NCI-H1436 treated with DMSO at 0.1 percent for 48 hours (cell line): ENCODE measurements at places on chromosomes 2 and 18.

DNA sequence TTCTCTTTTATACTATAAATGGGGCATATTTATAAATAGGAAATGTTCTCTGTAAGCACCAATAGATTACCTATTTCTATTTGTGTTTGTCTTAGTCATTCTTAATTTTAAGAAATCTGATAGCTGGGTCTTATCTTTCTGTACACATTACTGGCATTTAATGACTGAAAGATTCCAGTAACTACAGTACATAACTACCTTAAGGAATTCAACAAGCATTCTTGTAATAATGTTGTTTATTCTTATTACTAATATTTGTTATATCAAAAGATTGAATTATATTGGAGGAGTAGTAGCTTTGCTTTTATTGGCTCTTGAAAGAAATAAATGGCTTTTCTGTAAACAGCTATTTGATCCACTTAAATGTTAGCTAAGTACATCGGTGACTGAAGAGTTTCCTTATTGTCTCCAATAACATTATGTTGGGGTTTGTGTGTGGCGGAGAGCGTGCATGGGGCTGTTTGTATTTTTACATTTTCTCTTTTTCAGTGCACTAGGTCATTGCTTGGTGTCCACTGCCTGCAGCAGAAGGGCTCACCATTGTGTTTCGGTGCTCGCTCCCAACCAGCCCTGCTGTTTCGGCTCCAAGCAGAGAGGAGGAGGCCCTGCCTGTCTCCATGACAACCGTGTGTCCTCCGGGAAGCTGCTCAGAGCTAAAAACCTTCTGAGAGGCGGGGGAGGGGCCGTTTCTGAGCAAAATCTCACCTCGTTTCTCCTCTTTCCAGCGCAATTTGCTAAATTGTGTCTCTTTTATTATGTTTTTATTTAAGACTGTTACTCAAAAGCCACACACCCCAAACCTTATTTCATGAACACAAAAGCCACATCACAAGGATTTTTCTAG lies 112.5 kb upstream of the SLC38A11 start:
- peak; percentile 79 for DNase-seq

GRCh38 chr2:10433947-10434885 lies 13.9 kb downstream of the ODC1 start:
- no peak for DNase-seq

DNA sequence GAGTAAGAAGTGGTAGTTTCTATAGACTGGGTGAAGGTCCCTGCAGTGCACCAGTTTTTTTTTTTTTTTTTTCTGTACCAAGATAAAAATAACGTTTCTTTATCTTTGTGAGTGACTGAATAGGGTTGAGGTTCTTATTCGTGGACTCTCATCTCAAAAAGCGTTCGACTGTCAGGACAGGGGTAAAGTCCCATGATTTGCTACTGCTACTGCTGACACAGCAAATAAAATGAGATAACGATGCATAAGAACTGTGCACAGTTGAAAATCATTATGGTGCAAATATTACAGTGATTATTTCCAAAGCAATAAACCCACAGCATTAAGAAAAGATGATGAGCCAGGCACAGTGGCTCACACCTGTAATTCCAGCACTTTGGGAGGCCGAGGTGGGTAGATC lies 482.0 kb upstream of the CHST9 start:
- DNase-seq: no peak

GRCh38 chr18:51134721-51135120 lies 62.8 kb downstream of the MEX3C start:
- no peak for DNase-seq

DNA sequence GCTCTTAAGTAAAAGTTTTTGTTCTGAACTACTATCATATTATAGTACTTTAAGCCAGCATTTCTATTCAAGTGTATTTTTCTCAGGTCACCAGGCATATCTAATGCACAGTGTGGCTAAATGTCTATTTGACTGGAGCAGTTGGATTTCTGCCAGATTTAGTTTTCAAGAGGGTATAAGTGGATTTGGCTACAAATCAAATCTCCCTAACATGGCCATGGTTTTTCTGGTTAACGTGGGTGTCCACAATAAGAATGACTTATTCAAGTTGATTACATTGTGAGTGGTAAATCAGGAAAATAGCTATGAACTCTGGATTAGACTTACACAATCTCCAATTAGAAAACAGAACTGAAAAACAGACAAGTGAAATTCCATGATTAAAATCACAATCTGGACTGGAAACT lies 5.7 kb upstream of the CHN1 start:
- DNase-seq: peak; percentile 61

- DNase-seq: no peak
These were observed at the start of gene TTR for GRCh38 chr18:31591628-31592027. TTR (plus strand) TSS chr18:31591877; CDS start chr18:31591903, 26 bp downstream.

- DNase-seq: no peak
These were observed 353.2 kb downstream of the ZEB2 start for GRCh38 chr2:144166743-144167142.

DNA sequence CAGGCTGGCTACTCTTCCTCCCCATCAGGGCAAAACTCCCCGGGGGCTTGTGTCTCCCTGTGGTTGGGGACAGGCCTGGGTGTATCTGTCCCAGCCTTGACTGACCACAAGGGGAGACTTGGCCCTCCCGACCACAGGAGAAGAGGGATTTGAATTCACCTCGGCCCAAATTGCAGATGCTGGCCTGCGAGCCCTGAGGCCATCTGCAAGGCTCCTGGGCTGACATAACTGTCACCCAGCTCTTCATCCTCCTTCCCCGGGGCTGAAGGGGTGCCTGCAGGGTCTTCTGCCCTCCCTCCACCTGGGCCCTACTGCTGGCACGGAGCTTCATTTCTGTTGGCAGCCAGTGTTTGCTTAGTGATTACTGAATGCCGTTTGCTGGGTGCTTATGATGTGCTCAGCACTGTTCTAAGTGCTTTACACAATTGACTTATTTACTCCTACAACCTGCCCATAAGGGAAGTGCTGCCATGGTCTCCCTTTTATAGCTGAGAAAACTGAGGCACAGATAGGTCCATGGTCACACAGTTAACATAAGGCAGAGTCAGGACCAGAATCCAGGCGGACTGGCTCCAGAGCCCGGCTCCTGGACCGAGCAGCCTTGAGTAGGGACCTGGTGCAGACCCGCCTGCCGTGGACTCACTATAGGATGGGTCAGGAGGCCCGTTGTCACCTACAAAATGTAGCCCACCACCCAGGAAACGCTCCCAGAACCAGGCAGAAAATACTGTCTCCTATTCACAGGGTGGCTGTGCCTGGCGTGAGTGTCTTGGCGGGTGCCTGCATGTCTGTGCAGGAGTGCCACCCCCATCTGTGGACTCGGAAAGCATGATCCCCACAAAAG lies 18.9 kb downstream of the STEAP3 start:
- DNase-seq: peak; percentile 93
